ENCODE measurements at places on chromosomes 7 and 10.
A peak's percentile ranks its signal among the peaks of the same experiment; 100 is the strongest.

- no peak for DNase-seq
These were observed 27.7 kb upstream of the BPGM start for GRCh38 chr7:134618756-134619530.

- DNase-seq, result no peak
These were observed 104.9 kb downstream of the ADK start for GRCh38 chr10:74255888-74256357.

- DNase-seq, result no peak
These were observed 197.2 kb downstream of the PTPRN2 start for GRCh38 chr7:158390460-158390859.

- DNase-seq, result no peak
These were observed 114.6 kb downstream of the ARL4A start for GRCh38 chr7:12802070-12802469.

GRCh38 chr7:11706666-11707605 is 125.1 kb downstream of the THSD7A start:
- peak; percentile 85 for DNase-seq

- peak; percentile 45 for DNase-seq
These were observed 171.8 kb downstream of the SEMA3D start for GRCh38 chr7:85014936-85015660.

GRCh38 chr7:81638198-81638597 is 131.6 kb downstream of the HGF start:
- DNase-seq, result peak; percentile 19

GRCh38 chr7:36506820-36507219 is 117.2 kb downstream of the ANLN start:
- no peak for DNase-seq

GRCh38 chr10:92517034-92517655 is 56.7 kb downstream of the IDE start:
- peak; percentile 32 for DNase-seq

DNA sequence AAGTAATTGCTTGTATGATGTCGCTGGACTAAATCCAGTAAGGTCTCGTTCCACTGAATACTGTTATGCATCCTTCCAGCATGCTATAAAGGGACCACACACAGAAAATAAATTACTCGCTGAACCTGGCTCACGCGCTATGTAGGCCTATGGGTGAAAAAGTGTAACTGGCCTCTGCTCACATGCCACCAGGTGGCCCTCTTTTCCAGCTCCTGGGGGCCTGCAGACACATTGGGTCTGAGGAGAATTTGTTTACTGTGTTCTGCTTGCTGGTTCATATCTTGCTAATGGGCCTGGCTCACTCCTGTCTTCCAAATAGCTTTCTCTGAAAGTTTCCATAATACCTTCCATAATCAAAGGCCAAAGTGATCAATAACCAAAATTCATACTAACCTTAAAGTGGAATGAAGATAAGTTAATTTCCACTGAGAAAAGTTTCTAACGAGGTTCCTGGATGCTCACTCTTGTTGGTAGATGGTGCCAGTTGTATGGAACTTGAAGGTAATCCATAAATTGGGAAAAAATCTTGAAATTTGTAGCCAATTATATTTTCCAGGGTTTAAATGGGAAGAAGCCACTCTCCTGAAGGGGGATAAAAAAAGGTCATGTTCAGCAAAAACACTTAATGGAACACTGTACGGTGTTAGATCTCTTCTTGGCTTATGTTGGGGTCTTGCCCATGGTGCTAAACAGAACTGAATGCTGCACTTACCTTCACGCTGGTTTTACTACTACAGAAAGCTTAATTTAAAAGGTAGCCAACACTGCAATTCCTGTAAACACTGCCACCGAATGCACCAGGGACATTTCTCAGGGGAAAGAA is 27.0 kb upstream of the ZPBP start:
- no peak for DNase-seq

GRCh38 chr7:117008886-117009531 is 55.7 kb downstream of the ST7 start:
- no peak for DNase-seq

DNA sequence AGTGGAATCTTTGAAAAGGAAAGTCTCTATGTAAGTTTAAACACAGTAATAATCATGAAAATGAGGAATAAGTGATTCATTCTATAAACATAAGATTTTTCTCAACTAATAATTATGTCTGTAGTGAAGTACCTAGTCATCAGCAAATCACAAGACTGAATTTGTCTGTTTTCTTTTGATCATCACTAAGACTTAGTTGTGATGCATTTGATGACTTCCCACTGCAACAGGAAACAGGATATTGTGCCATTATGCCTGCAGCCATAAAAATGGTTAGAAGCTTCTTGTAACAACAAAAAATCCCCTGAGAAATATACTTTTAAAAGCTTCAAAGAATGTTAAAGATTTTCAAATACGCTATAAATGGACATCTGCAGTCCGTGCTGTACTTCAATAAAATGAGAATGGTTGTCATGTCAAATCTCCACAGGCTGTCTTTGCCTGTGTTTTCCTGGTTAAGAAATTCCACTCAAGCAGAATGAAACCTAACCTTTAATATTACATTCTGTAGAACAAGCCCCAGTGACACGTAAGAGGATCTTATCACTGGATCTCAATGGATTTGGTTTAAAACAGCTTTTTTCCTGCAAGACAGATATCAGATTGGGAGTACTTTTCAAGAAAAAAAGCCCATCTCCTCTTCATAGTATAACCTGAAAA is 1262.3 kb upstream of the PHF14 start:
- no peak for DNase-seq

DNA sequence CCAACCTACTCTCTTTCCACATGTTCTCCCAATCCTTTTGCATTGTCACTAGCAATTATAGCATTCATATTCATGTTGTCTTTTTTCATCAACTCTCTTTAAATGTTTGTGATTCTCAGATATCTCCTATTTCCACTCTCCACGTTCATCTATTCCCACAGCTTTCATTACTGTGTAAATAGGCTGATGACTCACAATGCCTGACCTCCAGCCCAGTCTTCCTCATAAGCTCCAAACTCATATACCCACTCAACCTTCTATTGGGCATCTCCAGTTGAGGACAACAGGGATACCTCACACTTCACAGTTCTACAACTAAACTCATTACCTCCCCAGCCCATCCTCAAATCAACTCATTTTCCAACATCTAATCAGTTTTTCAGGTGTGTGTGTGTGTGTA is 194.1 kb downstream of the DGKI start:
- no peak for DNase-seq

- DNase-seq, result peak; percentile 75
These were observed 121.8 kb downstream of the KMT2C start for GRCh38 chr7:152313831-152314604.

GRCh38 chr10:110641256-110641655 is 2.9 kb upstream of the RBM20 start:
- no peak for DNase-seq

GRCh38 chr10:75074711-75075445 is 36.6 kb upstream of the SAMD8 start:
- no peak for DNase-seq

- no peak for DNase-seq
These were observed 166.5 kb downstream of the TFEC start for GRCh38 chr7:115864082-115864481.

DNA sequence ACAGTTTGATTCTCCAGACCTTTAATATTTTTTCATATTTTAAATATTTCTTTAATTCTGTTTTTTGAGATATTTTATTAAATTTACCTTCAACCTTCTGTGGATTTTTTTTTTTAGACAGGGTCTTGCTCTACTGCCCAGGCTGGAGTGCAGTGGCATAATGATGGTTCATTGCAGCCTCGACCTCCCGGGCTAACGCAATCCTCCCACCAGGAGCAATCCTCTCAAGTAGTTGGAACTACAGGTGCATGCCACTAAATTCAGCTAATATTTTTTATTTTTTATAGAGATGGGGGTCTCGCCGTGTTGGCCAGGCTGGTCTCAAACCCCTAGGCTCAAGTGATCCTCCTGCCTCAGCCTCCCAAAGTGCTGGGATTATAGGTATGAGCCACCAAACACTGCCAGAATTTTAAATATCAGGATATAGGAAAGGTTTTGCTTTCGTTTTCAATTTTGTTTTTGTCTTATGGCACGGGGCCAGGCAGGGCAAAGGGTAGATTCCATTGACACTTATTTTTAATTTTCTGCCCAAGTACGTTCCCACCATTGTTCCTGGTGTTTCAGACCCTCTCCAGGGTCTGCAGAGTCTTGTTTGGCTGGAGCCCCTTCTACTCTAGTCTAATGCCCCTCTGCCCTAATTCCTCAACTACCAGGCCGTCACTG is 1.2 kb downstream of the TACC2 start:
- DNase-seq, result no peak

GRCh38 chr7:80711531-80711930 is 73.1 kb downstream of the CD36 start:
- no peak for DNase-seq

GRCh38 chr7:114548081-114548980 is 133.7 kb downstream of the FOXP2 start:
- no peak for DNase-seq

- DNase-seq, result no peak
These were observed 3.5 kb upstream of the CPA4 start for GRCh38 chr7:130289478-130289877.

- no peak for DNase-seq
These were observed 243.0 kb downstream of the SNX13 start for GRCh38 chr7:17697128-17697881.

GRCh38 chr10:88416801-88417200 is 166.3 kb downstream of the RNLS start:
- no peak for DNase-seq

DNA sequence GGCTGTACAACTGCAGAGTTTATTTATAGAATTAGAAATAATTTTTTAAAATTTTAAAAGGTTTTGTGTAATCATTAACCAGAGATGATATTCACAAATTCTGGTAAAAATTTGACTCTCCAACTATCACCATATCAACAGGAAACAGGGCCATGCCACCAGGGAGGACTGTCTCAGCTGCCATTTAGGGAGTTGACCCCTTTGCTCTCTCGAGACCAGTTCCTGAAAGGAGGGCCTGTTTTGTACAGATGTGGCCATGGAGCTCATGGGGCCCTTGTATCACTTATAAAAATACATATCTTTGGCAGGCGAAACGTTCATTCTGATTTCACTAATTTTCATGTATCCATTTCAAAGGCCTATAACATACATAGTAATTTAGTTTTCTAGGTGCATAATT is 20.3 kb downstream of the H2AZ2 start:
- no peak for DNase-seq

DNA sequence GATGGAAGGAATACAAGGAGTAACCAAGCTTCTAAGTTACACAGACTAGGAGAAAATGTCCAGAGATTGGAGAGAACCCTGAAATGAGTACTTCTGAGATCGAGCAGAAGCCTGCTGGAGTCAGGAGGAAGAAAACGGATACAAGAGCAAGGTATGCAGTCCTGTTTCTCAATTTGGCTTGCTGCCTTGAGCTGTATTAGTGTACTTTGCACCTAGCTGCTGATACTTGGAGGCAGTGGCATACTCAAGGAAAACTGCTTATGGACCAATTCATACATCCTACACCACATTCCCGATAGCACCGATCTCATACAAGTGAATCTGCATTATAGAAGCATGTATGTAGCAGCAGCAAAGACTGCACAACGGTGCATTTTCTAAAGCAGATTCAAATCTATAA is 14.4 kb downstream of the PIP4K2A start:
- DNase-seq, result no peak

- DNase-seq, result no peak
These were observed 217.3 kb upstream of the CCDC6 start for GRCh38 chr10:60123668-60124067.

- no peak for DNase-seq
These were observed 143.1 kb downstream of the AHR start for GRCh38 chr7:17441557-17441956.

DNA sequence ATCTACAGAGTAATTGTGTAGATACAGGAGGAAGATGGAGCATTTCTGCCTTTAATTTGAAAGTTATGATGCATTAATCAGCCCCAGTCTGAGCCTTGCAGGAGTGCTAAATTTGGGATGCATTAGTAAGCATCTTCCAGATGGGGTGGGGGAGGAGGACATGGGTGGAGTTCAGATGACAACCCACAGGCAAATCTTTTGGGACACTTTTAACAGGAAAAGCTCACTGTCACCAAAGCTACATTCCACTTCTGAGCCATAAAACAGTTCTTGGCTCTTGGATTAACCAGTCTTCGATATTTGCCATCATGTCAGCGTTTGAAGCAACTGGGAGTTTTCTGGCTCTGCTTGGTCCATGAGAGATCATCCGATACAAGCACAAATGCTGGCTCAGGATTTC is 121.1 kb downstream of the CXCL12 start:
- DNase-seq, result no peak

- DNase-seq, result no peak
These were observed 17.6 kb downstream of the EVX1 start for GRCh38 chr7:27260211-27260610.

GRCh38 chr10:34433241-34434076 is 381.6 kb downstream of the PARD3 start:
- DNase-seq, result no peak

GRCh38 chr10:93420944-93421825 is 60.9 kb downstream of the MYOF start:
- no peak for DNase-seq

DNA sequence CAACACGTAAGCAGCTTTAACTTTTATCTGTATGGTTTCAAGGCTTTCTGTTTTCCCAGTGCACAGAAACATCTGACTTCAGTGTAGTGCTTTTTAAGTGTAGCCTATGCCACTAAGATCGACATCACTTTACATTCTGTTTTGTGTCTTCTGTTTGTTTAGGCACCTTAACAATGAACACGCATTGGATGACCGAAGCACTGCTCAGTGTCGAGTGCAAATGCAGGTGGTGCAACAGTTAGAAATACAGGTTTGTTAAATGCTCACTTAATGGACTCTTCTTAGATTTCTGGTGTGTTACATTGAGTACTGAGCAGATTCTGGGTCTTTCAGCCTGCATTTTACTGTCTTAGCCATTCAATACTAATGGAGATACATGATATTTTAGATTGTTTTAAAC is 237.4 kb downstream of the FOXP2 start:
- DNase-seq, result peak; percentile 73

GRCh38 chr7:83588602-83589240 is 60.2 kb downstream of the SEMA3E start:
- DNase-seq, result no peak

- no peak for DNase-seq
These were observed 442.3 kb upstream of the ZMIZ1 start for GRCh38 chr10:78626471-78626870.

GRCh38 chr10:109931163-109931562 is 7.9 kb upstream of the XPNPEP1 start:
- no peak for DNase-seq
